AG04450 (cell line): ENCODE measurements at places on chromosomes 12 and 14.

GRCh38 chr12:114780746-114781399 is 96.9 kb upstream of the TBX3 start:
- DNase-seq: no peak

DNA sequence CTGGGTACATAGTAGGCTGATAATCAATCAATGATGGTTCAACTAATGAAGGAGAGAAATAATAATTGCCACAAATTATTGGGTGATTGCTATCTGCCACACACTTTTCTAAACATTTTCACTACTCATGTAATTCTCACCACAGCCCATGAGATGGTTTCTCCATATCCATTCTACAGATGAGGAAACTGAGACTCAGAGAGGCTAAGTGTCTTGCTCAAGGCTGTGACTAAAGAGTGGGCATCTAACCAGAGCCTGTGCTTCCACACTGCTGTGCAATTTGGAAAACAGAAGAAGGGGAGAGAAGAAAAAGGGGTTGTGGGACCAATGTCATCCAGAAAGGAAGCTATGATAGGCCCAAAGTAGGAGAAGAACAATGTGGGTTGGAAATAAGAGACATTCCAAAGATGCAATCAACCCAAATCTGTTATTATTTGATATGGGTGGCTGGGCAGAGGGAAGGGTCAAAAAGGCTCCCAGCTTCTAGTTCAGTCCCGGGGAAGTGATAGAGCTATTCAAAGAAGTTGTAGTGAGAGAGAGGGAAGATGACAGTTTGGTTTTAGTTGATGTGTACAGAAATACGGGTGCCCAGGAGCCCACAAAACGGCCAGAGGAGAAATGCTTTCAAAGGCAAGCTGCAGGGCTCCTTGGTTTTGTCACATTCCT is 483 bp upstream of the NR1H4 start:
- DNase-seq: no peak

DNA sequence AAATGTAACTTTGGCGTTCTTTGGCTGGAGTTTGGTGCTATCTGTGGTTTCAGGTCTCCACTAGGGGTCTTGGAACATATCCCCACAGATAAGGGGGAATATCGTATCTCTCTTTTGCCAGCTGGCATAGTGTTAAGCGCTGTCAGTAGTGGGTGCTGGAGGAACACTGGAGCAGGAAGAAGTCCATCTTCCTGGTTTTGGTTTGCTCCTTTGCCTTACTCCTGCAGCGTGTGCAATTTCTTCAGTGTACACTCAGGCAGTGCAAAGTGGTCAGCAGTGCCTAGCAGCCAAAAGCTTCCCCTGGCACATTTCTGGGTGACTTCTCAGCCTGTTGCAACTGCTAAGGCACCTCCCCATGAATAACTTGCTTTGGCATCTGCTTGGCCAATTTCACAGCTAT is 11.7 kb upstream of the RIPK3 start:
- DNase-seq: no peak

GRCh38 chr14:24310646-24311604 is at the start of gene LTB4R:
TSS of gene LTB4R (plus strand) at chr14:24311502. CDS start at chr14:24315652, 4,150 bp downstream.
- DNase-seq: no peak

GRCh38 chr12:77842430-77842829 is 11.7 kb downstream of the NAV3 start:
- no peak for DNase-seq

DNA sequence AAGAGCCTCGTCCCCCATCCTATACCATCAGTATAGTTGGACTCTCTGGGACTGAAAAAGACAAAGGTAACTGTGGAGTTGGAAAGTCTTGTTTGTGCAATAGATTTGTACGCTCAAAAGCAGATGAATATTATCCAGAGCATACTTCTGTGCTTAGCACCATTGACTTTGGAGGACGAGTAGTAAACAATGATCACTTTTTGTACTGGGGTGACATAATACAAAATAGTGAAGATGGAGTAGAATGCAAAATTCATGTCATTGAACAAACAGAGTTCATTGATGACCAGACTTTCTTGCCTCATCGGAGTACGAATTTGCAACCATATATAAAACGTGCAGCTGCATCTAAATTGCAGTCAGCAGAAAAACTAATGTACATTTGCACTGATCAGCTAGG is 13.6 kb downstream of the ARHGAP5 start:
- no peak for DNase-seq

GRCh38 chr12:7431993-7432685 is 11.8 kb downstream of the CD163L1 start:
- DNase-seq: no peak
